ENCODE measurements at places on chromosomes 7 and 10. TPM values are rescaled to one million over a fixed set of nuclear protein-coding genes. Genes with fewer than 3 reads are reported as not detected.
A peak's percentile ranks its signal among the peaks of the same experiment; 100 is the strongest.

DNA sequence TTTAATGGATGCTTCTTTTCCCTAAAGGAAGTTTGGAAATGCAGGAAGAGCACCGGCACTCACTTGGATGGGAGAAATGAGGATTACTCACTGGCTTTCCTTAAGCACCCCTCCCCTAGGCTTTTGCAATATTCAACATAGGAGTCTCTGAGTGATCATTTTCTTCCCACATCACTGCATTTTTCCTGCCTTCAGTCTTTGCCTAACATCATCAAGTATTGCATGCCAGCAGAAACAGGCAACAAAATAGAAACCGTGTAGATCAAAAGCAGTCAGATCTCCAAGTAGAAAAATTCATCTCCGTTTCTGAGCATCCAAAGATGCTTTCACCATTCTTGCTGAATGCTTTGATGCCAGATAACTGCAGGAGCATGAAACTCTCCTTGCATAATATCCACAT is 119.9 kb downstream of the ADCYAP1R1 start:
- no peak for DNase-seq

- DNase-seq: no peak
These were observed 298.3 kb downstream of the PTEN start for GRCh38 chr10:88161756-88162155.

DNA sequence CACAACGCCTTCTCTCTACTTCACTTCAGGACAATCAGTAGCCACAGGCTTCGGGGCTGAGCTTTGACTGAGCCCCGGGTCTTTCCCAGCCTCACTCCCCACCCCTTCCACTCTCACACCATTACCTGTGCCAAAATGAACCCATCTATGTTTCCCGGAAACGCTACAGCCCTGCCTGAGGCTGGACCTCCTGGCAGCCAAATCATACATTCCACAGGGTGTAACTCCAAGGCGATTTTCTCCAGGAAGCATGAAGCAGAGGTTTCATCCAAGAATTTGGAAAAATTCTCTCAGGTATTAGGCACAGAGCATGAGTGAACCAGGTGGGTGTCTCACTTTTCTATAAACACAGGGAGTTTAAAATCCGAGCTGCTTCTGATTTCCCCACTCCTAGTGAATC is 286.3 kb downstream of the TNS3 start:
- DNase-seq: no peak

IRF5 gene
- total RNA-seq: 5.5 TPM

ZNF365 gene
- total RNA-seq: 6.3 TPM

PRF1 gene
- total RNA-seq: 7.5 TPM

DNA sequence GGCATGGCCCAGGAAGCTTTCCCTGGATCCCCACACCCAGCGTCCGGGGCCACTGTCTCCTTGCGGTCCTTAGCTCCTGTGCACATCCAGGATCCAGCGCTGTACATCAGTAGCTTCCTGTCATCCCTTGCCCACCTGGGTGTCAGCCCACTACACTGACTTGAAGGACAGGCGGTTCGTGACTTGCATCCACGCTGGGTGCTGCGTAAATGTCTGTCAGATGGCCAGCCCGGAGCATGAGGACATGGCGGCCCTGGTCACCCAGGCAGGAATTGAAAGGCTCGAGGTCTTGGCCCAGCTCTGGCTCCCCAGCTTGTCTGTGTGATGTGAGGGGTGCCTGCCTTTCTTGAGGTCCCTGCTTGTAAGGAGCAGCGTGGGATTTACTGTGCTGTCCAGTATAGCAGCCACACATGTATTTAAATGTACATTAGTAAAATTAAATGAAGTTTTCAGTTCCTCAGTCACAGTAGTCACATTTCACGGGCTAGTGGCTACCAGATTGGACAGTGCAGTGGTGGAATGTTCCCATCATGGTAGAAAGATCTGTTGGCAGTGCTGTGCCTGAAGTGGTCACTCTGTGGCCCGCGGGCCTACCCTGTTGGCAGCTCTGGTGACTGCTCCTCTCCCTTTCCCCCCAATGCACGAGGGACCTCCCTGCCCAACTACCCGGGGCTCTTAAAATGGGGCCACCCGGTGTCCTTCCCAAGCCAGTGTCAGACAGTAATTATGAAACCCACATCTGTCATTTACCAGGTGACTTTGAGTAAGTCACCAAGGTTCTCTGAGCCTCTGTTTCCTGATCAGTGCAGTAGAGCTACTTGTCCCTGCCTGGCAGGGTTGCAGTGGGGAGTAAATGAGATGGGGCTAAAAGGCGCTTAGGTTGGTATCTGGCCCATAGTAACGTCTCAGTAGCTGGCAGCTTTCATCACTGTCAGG is 97.8 kb upstream of the PPIF start:
- no peak for DNase-seq

NCOA4 gene
- total RNA-seq: 256 TPM

OPN4 gene
- 0.48 TPM for total RNA-seq

TEX36 gene
- total RNA-seq: not detected

- no peak for DNase-seq
These were observed 9.5 kb upstream of the REPIN1 start for GRCh38 chr7:150358988-150359621.

NPC1L1 gene
- 0.48 TPM for total RNA-seq

- no peak for DNase-seq
These were observed 315.3 kb downstream of the CXCL12 start for GRCh38 chr10:44069573-44069972.

- DNase-seq: no peak
These were observed 55.2 kb downstream of the JAKMIP3 start for GRCh38 chr10:132120734-132121510.

- no peak for DNase-seq
These were observed 73.6 kb downstream of the AGK start for GRCh38 chr7:141624763-141625162.

- DNase-seq: no peak
These were observed 4.9 kb upstream of the KLHL7 start for GRCh38 chr7:23100697-23101096.

HDAC9 gene
- total RNA-seq: 18.3 TPM

CCDC7 gene
- 85.0 TPM for total RNA-seq

OR2A1 gene
- total RNA-seq: 6.3 TPM

DNA sequence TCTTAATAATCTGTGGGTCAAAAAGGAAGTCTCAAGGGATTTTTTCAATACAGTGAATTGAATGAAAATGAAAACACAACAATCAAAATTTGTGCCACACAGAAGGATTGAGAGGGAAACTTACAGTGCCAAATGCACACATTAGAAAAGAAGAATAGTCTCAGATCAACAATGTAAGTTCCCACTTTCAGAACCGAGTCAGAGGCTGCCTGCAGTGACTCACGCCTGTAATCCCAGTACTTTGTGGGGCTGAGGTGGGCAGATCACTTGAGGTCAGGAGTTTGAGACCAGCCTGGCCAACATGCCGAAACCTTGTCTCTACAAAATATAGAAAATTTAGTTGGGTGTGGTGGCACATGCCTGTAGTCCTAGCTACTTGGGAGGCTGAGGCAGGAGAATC is 12.5 kb upstream of the KEL start:
- no peak for DNase-seq

- DNase-seq: no peak
These were observed 22.7 kb upstream of the MKRN1 start for GRCh38 chr7:140501966-140502365.

GNG11 gene
- total RNA-seq: 35.6 TPM

DNA sequence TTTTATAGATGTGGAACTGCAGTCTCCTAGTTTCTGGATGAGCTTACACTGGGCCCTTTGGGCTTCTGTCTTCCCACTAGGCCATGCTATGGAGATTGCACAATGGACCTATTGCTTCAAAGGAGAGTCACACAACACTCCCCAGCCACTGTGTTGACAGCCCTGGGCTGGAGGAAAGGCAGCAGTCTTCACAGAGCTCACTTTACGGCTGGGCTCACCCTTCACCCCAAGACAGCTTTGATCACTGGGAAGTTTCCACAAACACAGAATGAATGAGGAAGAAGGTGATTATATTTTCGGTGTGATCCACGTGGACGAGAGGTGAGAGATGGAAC is 92.7 kb upstream of the GDF10 start:
- peak; percentile 51 for DNase-seq

DENND10 gene
- 59.2 TPM for total RNA-seq

- no peak for DNase-seq
These were observed 14.6 kb downstream of the VOPP1 start for GRCh38 chr7:55557666-55558188.

Data from umbilical cord (tissue), 2 donors.